ENCODE measurements at places on chromosomes 11 and 22. TPM values are rescaled to one million over a fixed set of nuclear protein-coding genes. Genes with fewer than 3 reads are reported as not detected.
A peak's percentile ranks its signal among the peaks of the same experiment; 100 is the strongest.

- no peaks in the 10 kb centered on the region for H3K4me1 ChIP-seq
- no peak overlapping the region for H3K4me3 ChIP-seq
- H3K27me3 ChIP-seq, result peaks cover 42% of the 10 kb centered on the region
Observed at GRCh38 chr11:35483131-35483820, 42.1 kb downstream of the PAMR1 start.

GRCh38 chr11:77204754-77205466 lies 76.9 kb downstream of the MYO7A start:
- H3K27me3 ChIP-seq, result no peaks in the 10 kb centered on the region
- no peak overlapping the region for H3K27ac ChIP-seq
- no peaks in the 10 kb centered on the region for H3K4me1 ChIP-seq
- H3K36me3 ChIP-seq, result no peaks in the 10 kb centered on the region

DNA sequence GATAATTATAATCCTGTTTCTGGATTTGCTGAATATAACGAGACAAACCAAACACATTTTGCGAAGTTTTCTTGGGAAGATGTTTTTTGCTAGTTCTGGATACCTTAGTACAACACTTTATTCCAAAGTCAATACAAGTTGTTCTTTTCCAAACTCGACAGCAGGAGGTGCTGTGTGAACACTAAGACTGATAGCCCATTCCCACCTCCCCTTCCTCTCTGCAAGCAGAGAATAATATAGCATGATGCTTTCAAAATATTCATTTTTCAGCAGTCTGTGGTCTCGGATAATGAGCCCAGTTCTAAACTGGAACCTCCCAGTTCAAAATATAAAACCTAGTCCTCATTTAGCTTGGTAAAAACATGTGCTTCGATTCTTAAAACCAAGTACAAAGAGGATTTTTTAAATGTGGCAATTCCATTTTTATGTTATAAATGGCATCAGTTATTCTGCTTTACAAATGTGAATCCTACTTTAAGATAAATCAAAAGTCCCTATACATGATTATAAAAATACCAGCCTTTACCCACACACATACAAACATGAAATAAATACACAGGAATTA lies 129.1 kb downstream of the DCDC1 start:
- peaks cover 4% of the 10 kb centered on the region for H3K27me3 ChIP-seq
- peak; percentile 33 for DNase-seq
- H3K27ac ChIP-seq, result no peak overlapping the region
- no peak overlapping the region for H3K4me3 ChIP-seq

CBLIF gene
- not detected for total RNA-seq

DNA sequence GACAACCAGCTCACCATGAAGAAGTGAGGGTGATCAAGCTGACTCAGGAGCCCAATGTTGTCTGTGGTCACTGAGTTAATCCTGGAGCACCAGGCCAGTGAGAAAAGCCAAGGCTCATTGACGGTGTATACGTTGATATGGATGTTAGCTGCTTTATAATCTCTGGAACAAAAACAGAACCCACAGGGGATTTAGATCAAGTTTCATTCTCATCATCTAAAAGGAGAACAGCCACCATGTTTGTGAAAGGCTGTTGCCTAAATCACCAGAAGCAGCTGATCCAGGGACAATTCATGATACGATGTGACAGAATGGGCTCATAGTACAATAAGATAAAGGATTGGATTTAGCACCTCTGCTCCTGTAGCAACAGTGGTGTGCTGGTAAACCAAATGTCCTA lies 68.5 kb downstream of the GDPD4 start:
- H3K27ac ChIP-seq, result no peak overlapping the region
- no peaks in the 10 kb centered on the region for H3K36me3 ChIP-seq
- H3K4me1 ChIP-seq, result no peaks in the 10 kb centered on the region
- H3K4me3 ChIP-seq, result no peak overlapping the region
- DNase-seq, result no peak

OR2AT4 gene
- not detected for total RNA-seq

GRCh38 chr11:94198718-94199117 lies 70.1 kb downstream of the PANX1 start:
- peaks cover 7% of the 10 kb centered on the region for H3K27me3 ChIP-seq
- H3K4me3 ChIP-seq, result no peak overlapping the region
- DNase-seq, result no peak
- no peaks in the 10 kb centered on the region for H3K4me1 ChIP-seq
- no peaks in the 10 kb centered on the region for H3K36me3 ChIP-seq
- H3K27ac ChIP-seq, result no peak overlapping the region

GRCh38 chr22:28599693-28600092 lies 79.9 kb downstream of the TTC28 start:
- H3K27ac ChIP-seq, result no peak overlapping the region
- no peaks in the 10 kb centered on the region for H3K36me3 ChIP-seq
- H3K4me3 ChIP-seq, result no peak overlapping the region
- H3K4me1 ChIP-seq, result no peaks in the 10 kb centered on the region
- DNase-seq, result no peak

Data from activated naive CD4-positive, alpha-beta T cell treated with anti-CD3 and anti-CD28 coated beads for 36 hours (primary cell).